Inflammatory macrophage treated with lipopolysaccharide for 4 hours (primary cell): ENCODE measurements at places on chromosomes 12 and 14.

GRCh38 chr12:12226187-12226586 is 40.7 kb downstream of the LRP6 start:
- no peak for DNase-seq

- DNase-seq, result peak; percentile 62
Measured at GRCh38 chr14:102554821-102555819, 37.3 kb upstream of the RCOR1 start.

GRCh38 chr12:64154677-64155076 is 67.4 kb downstream of the KICS2 start:
- DNase-seq, result no peak

DNA sequence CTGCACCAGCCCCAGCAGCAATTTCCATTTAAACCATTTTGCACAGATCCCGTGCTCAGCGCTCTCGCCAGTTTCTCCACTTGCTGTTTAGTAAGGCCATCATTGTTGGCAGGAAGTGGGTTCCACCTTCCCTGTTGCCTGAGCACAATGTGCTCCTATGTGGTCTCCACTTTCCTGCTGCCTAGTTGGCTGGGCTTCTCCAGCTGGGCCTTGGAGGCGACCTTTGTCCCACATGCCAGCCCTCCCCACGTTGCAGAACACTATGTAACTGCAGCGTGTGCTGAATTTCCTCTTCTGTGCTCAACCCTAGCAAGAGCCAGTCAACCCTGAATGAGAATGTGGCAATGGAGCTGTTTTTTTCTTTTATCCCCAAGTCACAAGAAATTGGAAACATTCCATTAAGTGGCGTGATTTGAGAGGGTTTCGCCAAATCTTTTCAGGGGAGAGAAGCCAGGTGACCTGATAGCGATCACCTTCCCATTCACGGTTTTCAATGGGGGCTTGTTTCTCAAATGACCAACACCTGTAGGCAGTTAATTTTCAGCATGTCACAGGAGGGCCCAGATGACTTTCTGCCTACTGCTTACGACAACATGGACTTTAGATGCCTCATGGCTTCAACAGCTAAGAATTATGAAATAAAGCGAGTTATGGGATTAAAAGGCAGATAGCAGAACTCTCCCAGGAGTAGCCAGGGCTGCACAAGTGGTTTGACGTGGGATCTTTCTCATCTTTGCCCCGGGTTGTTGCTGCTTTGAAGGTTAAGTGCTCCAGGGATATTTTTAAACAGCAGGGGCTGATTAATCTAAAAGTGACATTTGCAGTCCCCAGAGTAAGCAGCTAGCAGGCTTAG is at the start of gene ACACB:
Gene ACACB, plus strand, starts transcription at position 830 of the 853 bp plus-strand sequence. CDS start 22,819 bp downstream, outside the sequence.
- DNase-seq, result peak; percentile 51

DNA sequence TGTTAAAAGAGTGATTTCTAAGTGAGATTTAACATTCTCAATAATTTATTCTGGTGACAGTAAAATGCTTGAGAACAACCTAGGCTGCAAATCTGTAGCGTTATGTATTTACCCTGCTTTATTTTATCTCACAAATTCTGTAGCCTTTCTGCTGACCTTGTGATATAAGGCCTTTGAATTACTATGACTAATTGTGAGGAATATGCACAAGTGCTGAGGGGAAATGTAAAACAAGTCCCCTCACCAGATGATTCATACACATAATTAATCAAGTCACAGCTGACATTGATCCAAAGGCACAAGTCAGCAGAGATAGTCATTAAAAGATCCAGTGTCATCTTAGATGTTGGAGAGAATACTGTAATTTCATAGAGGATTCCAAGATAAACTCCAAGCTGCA is 992.7 kb upstream of the USP15 start:
- no peak for DNase-seq

- DNase-seq, result no peak
Measured at GRCh38 chr14:77812028-77812427, 12.1 kb downstream of the ADCK1 start.

DNA sequence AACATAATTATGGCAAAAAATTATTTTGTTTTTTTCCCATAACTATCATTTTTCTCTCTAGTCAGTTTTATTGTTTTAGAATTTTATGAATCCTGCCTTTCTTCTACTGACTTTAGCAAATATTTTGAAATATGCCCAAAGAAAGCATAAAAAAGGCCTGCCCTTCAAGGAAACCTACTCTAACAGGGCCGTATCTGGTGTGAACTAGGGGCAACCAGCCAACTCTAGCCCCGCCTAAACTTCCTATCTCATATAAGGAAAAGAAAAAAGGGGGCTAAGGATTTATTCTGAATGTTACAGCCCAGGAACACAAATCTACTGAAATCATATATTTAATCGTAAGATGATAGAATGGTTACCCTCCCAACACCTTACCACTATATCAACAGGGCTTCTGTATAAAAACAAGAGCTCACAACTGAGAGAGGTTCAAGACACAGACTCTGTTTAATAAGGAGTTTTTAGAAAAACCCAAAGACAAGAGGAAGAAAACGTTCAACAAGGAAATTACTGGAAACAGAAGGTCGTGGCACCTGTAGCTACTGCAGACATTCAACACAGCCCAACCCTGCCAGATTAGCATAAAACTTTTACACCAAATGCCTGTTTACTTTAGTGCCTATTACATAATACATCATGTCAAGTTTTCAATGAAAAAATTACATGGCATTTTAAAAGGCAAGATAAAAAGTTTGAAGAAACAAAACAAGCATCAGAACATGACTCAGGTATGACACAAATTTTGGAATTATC is 12.9 kb upstream of the EPYC start:
- no peak for DNase-seq

DNA sequence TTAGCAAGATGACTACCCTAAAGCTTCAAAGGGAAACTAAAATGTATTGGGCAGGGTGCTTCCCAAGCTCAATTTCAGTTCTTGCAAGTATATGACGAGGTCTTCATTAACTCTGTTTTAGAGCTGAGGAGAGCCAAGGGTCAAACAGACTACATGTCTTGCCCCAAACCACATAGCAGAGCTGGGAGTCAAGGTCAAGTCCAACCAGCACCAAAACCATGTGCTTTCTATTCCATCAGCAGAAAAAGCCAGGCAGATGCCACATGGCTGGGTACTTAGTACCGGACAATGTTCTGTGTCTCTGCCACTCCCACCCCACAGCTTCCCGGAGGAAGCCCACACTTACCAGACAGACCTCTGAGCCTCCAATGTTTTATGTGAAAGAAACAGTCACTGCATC is 17.6 kb downstream of the NID2 start:
- no peak for DNase-seq

- no peak for DNase-seq
Measured at GRCh38 chr14:90728951-90729350, 87.3 kb downstream of the TTC7B start.

- DNase-seq, result no peak
Measured at GRCh38 chr14:105275267-105275946, 25.4 kb downstream of the BRF1 start.

GRCh38 chr12:22283006-22283506 is 51.5 kb downstream of the ST8SIA1 start:
- no peak for DNase-seq

- DNase-seq, result peak; percentile 26
Measured at GRCh38 chr12:88206601-88207000, 64.5 kb downstream of the TMTC3 start.

GRCh38 chr12:63308671-63309070 is 157.7 kb upstream of the AVPR1A start:
- DNase-seq, result no peak

DNA sequence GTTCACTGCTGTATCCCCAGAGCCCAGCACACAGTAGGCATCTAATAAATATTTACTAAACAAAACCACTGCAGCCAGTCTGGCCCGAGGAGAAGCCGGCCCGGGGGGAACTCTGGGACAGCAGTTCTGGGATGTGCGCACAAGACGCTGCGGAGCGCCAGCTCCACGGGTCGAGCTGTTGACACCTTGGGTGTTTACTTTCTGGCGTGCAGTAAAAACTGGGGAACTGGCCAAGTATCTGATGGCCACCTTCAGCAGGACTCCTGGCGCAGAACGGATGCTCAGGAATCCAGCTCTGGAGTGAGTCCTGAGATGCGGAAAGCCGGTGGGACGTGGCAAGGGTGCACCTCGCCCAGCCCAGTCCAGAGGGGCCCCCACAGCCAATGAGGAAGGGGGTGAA is 65.6 kb downstream of the NCOR2 start:
- no peak for DNase-seq

DNA sequence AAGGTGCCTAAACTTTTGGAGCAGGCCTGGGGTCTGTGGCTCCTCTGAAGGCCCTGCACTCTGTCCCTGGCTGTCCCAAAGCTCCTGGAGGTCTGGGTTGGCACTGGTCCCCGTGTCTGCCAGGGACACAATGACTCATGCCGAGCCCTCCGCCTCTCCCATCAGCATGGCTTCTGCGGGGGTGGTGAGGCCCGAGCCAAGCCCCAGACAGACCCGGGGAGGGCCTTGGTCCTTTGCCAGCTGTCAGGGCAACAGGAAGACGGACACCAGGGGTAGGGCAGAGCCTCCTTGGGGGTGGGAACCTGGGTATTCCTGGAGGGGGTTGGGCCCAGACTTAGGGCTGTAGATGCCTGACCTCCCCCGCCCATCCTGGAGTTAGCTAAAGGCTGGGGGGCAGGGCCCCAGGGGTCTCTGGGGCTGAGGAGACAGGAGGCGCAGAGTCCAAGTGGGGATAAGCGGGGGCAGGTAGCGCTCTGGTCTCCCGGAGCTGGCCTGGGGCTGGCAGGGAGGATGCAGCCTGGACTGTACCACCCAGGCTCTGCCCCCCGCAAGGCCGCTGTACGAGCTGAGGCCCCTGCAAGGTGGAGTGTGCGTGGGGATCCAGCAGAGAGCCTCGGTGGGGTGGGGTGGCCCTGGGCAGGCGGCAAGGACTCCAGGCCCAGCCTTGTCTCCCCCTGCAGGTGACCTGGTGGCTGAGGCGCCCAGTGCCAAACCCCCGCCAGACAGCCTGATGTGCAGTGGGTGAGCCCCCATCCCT is 16.4 kb upstream of the PUS1 start:
- DNase-seq, result no peak

DNA sequence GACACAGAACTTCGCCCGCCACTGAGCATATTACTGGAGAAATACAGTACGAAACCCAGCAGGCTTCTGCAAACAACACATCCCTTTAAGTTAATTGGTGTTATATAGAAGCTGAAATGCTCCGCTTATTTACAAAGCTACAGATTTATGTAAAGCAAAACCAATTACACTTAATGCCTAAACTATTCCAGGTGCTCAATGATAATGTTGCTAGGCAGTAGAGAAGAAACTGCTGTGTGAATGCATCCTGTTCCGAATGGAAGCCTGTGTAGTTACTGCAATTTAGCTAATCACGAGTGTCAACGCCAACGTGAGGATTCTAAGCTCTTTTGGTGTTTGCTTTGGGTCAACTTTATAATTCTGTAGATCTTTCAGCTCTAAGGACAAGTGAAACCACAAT is 89.8 kb downstream of the SLC15A5 start:
- no peak for DNase-seq

GRCh38 chr12:84183576-84183975 is 729.0 kb downstream of the SLC6A15 start:
- DNase-seq, result no peak

DNA sequence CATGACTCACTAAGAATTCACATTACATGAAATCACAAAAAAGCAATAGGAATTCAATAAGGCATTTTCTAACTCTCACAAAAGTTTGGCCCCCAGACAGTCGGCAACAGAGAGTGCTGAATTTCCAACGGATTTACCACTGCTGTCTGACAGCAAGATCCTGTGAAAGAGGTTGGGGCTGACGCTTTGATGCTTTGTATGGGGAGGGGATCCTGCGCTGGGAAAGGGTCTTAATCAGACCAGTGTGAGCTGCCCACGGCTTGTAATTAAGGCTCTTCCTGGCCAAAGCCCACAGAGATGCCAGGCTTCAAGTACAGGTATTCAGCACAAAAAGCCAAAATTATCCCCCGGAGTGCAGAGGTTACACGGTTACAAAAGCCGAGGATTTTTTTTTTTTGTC is 66.8 kb upstream of the TMCC3 start:
- no peak for DNase-seq

GRCh38 chr12:67952787-67953186 is 36.5 kb upstream of the IFNG-AS1 start:
- DNase-seq, result no peak

GRCh38 chr14:54438703-54439102 is 2.5 kb downstream of the CNIH1 start:
- no peak for DNase-seq

- DNase-seq, result no peak
Measured at GRCh38 chr14:55611859-55612258, 31.9 kb downstream of the KTN1 start.

DNA sequence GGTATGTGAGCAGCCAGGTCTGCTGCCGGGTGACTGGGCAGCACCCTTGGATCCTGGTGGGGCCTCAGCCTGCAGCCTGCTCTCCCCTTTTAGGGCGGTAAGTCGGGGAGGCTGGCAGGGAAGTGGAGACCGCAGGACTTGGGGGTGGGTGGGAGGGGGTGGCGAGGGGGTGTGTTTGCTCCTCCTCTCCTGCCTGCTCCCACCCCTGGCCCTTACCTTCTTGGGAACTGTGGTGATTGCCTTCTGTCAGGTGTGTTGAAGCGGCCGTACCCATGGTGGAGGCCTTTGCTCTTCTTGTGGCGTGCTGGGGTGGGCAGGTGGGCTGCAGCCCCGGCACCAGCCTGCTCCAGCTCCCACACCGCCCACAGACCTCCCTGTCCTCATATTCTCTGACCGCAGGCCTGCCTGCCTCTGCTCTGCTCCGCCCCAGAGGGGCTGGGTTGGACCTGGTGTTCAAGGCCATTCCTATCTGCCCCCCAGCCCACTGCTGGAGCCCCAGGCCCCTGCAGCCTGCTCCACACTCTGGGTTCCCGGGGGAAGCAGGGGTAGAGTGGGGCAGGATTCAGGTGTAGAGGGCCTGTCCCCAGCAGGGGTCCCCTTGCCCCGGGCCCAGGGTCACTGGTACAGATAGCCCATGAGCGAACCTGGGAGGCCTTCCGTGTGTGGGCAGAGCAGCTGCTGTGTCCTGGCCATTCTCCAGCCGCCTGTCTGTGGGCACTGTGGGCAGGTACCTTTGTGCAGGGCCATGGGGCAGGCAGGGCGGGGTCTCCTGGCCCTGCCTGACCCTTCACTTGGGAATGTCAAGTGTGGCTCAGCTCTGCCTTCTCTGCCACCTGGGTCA is 5.2 kb downstream of the TEDC1 start:
- no peak for DNase-seq

- DNase-seq, result no peak
Measured at GRCh38 chr14:32707742-32708500, 230.8 kb upstream of the NPAS3 start.

GRCh38 chr14:61581955-61582615 is 113.2 kb upstream of the HIF1A start:
- no peak for DNase-seq

- no peak for DNase-seq
Measured at GRCh38 chr12:49869816-49870500, 27.1 kb upstream of the BCDIN3D start.

- DNase-seq, result no peak
Measured at GRCh38 chr12:128513331-128513730, 246.4 kb downstream of the TMEM132C start.

GRCh38 chr12:89970722-89971121 is 262.1 kb upstream of the ATP2B1 start:
- no peak for DNase-seq

DNA sequence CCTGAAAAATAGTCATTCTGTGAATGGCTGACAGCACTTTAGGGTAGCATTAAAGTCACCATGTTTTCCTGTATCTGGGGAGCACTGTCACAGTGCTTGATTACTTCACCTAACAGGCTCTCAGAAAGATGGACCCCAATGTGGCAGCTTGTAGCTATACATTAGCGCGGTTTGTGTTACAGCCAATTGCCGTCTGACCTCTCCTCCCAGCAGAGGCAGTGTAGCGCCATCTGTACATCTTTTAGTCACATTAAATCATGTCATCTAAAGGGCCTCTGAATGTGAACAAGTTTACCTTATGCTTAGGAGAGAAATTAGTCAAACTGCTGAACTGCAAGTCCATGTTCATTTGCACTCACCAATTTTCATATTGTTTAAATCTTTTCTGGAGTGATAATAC is 113.7 kb downstream of the LMO3 start:
- no peak for DNase-seq
